ENCODE measurements at places on chromosomes 7 and 10. TPM values are rescaled to one million over a fixed set of nuclear protein-coding genes. Genes with fewer than 3 reads are reported as not detected.

DNA sequence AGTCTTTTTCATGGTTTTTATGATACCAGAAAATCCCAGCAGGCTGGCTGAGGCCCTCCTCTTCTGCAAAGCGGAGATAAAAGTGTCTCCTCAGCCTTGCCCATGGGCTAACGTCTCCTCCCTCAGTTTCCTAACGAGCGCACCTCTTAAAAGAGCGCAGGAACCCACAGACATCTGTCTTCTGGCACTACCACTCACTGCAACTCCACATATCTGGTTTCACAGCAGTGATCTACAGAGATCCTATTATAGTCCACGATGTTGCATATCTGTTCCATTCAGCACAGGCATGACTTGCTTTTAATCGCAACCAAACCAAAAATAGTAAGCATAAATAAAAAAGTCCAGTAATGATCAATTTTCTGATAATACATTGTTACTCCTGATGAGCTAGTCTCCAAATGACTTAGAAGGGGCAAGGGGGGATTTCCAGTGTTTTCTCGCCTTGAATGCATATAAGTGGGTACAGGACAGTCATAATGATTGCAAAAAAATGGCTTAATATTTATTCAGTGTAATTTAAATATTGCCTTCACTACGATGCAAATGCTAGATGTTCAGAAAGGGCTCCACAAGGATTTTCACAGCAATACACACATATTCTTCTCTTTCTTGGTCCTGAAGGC is 20.9 kb downstream of the ANKRD22 start:
- no peak for DNase-seq

- no peak for DNase-seq
Measured at GRCh38 chr10:93413252-93413689, 68.9 kb downstream of the MYOF start.

DNA sequence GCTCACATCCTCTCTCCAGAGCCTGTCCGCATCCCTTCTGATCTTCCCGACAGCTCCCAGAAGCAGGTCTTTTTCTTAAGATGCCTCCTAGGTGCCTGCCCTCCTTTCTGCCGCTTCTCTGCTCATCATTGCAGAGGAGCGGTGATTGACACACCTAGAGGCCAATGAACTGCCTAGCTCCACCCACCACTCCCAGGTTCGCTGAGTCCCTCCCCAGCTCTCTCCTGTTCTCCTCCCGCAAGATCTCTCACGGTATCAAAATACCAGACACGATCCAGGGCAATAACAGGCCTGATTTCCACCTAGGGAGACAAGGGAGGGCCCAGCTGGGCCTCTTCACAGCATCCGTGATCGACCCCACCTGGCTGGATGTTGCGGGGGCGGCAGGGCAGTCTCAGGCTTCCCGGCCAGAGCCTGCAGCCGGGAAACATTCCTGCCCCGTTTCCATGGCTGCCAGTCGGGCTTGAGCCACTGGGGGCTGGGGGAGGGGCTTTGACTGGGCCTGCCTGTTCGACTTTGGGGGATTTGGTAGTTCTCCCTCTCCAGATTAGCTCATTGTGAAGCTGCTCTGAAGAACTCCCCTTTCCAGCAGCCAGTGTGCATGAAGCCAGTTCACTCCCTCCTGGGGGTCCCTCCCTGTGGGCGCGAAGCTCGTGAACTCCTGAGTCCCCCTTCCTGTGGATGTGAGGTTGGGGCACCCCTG is 373.5 kb downstream of the RPS24 start:
- DNase-seq, result peak; percentile 88

CYP3A4 gene
- 10.0 TPM for total RNA-seq

DNA sequence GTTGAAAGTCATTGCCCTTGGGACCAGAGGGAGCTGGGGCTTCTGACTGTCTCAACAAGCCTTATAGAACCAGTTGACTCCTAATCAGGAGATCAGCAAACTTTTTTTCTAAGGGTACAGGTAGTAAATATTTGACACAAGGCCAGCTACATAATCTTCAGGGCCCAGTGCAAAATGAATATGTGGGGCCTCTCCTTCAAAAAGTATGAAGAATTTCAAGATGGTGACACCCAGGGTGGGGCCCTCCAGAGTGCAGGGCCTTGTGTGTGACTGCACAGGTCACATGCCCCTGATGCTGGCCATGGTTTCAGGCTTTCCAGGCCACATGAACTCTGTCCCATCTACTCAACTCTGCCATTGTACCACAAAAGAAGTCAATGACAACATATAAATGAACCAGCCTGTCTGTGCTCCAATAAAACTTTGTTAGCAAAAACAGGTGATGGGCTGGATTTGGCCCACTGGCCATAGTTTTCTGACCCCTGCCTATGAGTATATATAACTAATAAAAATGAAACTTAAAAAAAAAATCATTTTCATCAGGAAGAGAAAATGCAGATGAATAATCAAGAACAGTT is 6.1 kb downstream of the MMRN2 start:
- no peak for DNase-seq

GRCh38 chr7:38151556-38151955 is 26.5 kb upstream of the STARD3NL start:
- DNase-seq, result no peak

ARID5B gene
- total RNA-seq, result 55.2 TPM

GRCh38 chr7:146960773-146961391 is 844.3 kb downstream of the CNTNAP2 start:
- DNase-seq, result no peak

DNA sequence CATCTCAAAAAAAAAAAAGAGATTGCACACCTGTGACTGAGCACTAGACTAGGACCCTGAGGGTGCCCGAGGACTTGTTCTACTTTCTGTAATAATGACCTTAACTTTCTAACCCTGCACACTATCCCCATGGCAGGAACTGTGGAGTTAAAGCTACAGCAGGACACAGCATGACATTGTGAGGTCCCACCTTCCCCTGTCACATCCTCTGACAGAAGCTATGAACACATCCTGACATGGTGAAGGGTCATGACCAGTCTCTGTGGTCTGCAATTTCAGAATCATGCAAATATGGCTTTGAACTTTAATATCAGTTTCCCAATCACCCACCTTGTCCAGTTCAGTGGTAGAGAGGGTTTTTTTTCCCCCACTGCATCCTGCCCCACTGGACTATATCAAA is 18.5 kb upstream of the SAR1A start:
- DNase-seq, result no peak
